ENCODE measurements at places on chromosomes 12 and 14.

DNA sequence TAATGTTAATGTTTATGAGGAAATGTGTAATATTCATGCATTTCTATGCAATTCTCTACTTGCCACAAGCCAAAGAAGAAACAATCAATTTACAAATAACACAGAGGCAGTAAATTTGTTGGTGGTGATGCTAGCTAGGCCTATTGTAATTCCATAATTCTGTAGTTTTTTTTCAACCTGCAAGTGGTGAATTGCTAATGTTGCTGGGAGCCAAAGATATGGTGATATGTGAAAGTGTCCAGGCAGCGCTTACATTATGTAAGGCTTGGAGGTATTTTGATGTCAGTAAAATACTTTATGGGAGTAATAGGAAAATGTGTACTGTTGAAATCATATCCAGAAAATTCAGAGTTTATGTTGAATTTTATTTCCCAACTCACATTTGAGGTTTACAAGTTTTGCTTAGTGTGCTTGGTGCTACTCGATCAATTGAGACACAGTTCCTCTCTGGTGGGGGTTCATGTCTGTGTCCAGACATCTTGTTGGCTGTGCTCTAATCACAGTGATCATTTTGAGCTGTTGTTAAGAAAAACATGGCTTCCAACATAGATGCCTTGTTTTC, 23.2 kb downstream of the TMTC2 start:
- DNase-seq = no peak

- DNase-seq = no peak
Measured at GRCh38 chr14:22390824-22391461, 198.1 kb downstream of the DAD1 start.

DNA sequence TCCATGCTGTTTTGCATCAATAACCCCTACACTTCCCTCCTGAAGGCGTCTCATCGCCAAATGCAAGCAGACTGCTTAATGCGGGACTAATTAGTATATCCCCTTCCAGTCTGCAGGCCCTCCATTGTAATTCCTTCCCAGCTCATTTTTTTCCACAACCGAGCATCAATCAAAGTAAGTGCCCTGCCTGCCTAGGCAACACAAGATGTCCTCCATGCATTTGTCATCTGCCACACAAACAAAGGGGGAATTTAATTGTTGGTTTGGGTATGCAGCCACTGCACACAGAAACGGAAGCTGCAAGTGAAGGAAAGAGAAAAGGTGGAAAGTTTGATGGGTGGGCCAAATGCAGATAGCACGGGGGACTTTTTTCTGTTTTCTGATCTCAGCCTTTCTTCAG, 168.0 kb downstream of the EGLN3 start:
- DNase-seq = no peak

- no peak for DNase-seq
Measured at GRCh38 chr12:56336361-56337167, 2.1 kb upstream of the IL23A start.

- DNase-seq = no peak
Measured at GRCh38 chr14:33081259-33081658, 142.6 kb downstream of the NPAS3 start.

GRCh38 chr14:60204843-60205774, 39.9 kb upstream of the DHRS7 start:
- DNase-seq = no peak

DNA sequence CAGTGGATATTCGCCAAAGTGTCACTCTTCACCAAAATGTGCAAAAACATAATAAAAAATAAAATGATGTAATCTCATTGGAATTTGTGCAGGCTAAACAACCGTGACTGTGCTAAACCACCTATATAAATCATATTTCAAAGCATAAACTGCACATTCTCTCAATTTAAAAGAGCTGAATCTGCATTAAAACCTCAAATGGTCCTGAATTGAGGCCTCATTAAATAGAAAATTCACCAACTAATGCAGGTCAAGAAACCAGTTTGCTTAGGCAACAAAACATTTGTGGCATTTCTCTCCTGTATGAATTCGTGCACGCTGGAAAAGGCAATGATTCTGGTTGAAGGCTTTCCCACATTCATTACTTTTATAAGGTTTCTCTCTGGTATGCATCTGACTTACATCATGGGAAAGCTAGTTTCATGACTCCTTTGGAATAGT, 80.1 kb upstream of the IFNG-AS1 start:
- DNase-seq = no peak

DNA sequence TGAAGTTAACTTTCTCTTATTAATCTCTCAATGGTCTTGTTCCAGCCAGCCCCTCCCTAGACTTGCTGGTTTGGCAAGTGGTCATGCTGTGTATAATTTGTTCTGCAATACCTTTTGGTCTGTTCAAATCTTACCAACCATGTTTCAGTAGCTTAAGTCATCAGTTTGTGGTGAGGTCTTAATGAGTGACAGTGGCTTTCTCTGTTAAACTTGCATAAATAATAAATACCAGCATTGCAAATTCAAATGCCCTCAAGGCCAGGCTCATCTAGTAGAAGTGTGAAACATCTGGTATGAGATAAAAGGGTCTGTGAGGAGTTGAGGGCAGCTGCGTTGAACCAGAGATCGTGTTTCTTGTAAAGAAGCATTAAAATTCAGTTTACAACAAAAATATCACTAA, 319.5 kb downstream of the TMEM117 start:
- DNase-seq = no peak

DNA sequence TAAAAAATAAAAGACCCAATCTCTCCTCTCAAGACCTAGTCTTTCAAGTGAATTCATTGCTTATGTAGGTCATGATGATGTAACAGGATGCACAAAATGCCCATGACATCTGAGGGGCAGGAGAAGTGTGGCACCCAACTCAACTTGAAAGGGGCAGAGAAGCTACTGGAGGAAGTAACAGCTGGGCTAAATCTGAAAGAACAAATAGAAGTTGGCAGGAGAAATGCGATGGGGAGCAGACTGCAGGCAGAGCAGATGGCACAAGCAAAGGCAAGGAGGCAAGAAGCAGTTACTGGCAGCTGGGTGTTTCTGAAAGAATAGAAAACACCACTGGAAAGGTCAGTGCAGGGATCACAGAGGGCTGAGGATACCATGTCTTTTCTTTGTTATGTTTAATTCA, 14.6 kb downstream of the SLC38A4 start:
- no peak for DNase-seq

- DNase-seq = no peak
Measured at GRCh38 chr12:1369938-1370500, 224.4 kb downstream of the FBXL14 start.

All from SJSA1 (cell line).